ENCODE measurements at places on chromosomes 6 and 20.

DNA sequence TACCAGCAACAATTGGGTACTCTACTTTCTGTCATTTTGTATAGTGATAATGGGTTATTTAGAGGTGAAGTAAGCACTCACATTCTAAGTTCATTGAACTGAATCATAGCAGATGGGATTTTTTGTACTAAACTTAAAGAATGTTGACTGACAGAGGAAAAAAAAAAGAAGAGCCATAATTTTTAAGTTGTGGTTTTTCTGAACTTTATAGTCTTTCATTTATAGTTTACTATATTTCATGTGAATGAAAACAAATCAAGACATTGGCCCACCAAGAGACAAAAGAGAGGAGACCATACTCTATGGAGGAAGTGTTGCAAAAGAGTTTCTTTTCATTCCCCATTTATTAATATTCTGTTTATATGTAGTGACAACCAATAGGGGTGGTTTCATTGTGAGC lies 685.7 kb downstream of the BCKDHB start:
- DNase-seq: no peak

GRCh38 chr6:153960741-153961140 lies 78.3 kb upstream of the OPRM1 start:
- DNase-seq: no peak

- no peak for DNase-seq
Observed at GRCh38 chr6:111976139-111976538, 77.8 kb upstream of the CCN6 start.

DNA sequence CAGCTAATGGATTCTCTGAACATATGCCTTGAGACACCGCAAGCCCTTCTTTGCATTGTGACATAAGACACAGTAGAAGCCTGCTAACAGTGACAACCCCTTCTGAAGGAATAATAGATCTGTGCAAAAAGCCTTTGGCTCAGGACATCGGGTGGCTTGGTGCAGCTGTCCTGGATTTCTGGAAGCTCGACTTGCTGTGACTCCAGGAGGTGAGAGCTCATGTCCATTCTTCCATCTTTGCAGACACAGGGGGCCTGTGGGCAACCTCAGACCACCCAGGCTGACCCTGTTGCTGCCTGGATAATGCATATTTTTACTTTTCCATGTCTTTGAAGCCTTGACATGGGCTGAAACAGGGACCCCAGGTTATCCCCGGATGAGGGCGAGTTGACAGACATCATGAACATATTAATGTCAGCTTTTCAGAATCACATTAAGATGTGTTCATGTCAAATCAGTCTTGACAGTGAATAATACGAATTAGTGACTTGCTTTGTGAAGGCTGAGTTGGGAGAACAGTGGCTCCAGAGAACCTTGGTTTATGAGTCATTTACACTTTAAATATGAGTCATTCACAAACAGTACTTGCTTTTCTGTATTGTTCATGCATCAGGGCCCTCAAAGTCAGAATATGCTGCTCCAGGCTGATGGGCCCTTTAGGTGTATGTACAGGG lies 66.8 kb upstream of the IYD start:
- peak; percentile 28 for DNase-seq

DNA sequence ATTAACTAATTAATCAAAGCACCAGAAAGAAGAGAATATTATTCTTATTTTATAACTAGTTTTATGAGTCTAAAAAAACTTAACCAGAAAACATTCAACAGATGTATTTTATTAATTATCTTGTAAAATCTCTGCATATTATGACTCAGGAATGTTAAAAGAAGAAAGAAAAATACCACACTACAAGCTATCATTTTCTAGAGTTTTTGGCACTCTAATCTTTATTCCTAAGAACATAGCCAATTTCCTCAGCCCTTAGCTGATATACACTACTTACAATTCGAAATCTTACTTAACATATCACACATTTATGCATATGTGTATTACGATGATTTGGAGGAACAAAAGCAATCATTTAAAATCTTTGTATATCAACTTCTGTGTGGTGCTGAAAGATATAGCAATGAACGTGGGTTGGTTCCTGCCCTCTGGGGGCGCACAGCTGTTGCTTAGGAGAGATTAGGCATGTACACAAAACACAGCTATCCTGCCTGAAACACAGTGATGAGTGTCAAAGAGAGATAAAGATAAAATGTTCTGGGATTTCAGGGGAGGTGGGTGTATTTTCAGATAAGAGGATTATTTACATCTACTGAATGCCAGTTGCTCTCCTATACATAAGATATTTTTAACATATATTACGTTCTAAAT lies 404.5 kb downstream of the SYNE1 start:
- DNase-seq: no peak

DNA sequence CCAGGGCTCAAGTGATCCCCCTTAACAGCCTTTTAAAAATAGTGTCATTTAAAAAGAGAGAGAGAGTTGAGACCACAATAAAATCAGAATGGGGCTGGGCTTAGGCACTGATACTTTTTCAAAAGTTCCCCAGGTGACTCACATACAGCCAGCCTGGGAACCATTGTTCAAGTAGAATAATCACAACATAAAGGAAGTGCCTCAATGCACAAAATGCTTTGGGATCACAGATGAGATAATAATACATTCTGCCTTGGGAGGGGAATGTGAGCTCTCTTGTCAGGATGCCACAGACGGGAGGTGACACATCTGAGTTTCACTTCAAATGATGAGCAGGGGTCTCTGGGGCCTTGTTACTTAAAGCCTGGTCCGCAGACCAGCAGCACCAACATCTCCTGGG lies 34.0 kb upstream of the GABRR1 start:
- no peak for DNase-seq

- no peak for DNase-seq
Observed at GRCh38 chr6:130980310-130981032, 82.6 kb downstream of the EPB41L2 start.

DNA sequence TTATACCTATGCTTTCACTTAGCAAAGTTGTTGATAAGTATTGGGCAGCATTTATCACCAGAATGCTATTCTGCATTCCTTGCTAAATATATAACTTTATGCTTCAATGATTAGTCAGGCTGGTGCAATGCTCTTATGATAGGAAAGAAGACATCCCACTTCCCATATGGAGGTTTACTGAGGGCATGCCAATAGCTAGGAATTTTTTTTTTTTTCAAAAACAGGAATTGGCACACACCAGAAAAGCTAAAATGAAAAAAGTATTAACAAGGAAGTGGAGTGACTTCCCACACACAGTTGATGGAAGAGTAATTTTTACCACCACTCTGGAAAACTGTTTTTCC lies 90.8 kb downstream of the FRK start:
- no peak for DNase-seq

DNA sequence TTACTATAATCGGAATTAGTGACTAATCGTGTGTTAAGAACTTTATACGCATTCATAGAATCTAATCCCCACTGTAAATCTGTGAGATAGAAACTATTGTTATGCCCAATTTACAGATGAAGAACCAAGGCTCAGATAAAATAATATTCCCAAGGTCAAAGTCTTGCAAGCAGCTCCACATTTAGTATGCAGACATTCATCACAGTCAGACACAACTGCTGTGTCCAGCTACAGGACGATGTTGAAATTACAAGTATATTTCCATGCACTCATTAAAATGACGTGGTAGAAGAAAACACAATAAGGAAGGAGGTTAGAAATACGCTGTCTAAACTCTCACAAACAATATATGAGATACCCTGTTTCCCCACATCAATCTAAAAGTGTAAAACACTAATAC lies 82.5 kb downstream of the PREX1 start:
- DNase-seq: no peak

- DNase-seq: no peak
Observed at GRCh38 chr6:63560801-63561287, 11.4 kb upstream of the LOC128125822 start.

DNA sequence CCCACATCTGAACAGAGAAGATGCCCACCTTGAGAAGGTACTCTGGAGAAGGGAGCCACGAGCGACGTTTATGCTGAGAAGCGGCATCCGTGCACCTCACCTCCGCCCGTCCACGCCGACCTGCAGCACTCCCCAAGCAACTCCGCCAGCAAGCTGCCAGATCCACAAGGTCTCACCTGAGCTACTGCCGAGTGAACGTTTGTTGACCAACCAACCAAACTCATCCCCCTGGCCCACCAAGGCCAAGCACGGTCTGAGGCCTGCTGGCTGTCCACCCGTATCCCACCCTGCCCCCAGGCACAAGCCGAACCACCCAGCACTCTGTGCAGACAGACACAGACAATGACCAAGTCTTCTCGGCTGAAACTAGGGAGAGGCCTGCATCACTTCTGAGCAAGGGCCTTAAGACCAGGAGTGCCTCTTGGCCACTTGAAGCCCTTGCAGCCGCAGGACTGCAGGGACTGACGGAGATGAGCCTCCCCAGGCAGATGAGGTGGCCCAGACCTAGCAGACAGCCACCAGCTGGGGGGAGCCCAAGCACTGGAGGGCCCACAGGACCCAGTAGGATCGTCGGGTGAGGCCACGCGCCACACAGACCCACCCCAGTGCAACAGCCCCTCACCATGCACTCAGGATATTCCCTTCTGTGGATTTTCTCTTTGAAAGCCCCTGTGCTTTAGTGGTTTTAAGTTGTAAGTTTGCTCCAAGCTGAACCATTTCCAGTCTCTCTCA lies 12.1 kb downstream of the TAF4 start:
- DNase-seq: no peak

DNA sequence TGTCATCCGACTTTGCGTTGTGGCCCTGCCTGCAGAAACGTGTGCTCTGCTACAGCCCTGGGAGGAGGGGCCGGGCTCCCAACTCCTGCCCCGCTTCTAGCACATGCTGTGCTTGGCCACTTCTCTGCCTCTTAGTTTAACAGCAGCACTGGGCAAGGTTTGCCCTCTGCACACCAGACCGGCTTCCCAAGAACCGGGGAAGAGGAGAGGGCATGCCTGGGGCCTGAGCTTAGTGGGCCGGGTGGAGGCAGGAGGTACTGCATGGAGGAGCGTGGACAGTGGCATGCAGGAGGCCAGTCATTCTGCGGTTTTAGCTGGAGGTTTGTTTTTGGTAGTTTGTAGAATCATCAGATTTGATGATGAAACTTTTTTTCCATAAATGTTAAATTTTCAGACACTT lies 45.5 kb downstream of the CEP43 start:
- DNase-seq: no peak

- no peak for DNase-seq
Observed at GRCh38 chr6:45663251-45664221, 285.8 kb upstream of the SUPT3H start.

GRCh38 chr6:35497571-35498421 lies 917 bp upstream of the TEAD3 start:
- no peak for DNase-seq
